GM13977 (cell line): ENCODE measurements at places on chromosomes 5 and 9.

GRCh38 chr5:118802335-118802734, 186.0 kb downstream of the DTWD2 start:
- DNase-seq, result no peak

- peak; percentile 12 for DNase-seq
Observed at GRCh38 chr9:12813960-12814876, 39.4 kb downstream of the LURAP1L start.

GRCh38 chr5:160649304-160649703, 202.7 kb downstream of the ATP10B start:
- no peak for DNase-seq

DNA sequence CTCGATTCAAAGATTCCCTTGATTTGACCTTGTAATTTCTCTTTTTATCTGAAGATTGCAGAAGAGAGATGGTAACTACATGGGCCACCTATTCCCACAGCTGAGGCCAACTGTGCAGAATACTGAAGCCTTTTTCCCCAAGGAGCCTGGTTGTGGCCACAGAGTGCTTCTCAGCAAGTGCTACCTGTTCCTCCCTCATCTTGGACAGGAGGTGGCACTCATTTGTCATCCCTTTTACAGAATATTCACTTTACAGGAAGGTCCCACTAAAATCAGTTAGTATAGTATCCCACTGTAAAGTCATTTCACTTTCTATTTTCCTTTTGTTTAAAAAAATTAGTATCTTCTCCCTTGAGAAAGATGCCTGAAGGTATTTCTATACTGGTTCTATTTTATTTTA, 346.4 kb downstream of the ARL15 start:
- DNase-seq, result no peak

DNA sequence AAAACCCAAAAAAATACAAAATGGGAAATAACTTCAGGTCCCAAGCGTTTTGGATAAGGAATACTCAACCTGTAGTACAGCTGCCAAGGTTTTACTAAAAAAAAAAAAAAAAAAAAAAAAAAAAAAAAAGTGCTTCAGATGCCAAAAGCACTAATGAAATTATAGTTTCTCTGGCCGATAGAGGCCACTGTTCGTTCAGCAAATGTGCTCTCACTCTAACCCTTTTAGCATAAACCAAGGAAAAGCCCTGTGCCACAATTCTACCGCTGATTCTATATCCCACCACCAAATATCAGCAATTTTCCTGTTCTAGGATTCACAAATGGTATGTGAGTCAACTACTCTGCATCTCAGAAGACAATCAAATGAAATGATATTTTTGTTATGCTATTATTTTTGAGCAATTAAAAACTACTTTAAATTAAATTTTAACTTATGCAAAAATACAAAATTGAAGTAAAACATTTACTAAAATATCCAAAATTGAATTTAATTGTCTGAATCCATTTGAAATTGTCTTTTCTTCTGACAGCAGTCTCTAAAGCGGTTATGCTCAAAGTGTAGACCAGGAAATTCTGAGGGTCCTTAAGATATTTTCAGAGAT, 79.8 kb downstream of the RICTOR start:
- DNase-seq, result peak; percentile 24

DNA sequence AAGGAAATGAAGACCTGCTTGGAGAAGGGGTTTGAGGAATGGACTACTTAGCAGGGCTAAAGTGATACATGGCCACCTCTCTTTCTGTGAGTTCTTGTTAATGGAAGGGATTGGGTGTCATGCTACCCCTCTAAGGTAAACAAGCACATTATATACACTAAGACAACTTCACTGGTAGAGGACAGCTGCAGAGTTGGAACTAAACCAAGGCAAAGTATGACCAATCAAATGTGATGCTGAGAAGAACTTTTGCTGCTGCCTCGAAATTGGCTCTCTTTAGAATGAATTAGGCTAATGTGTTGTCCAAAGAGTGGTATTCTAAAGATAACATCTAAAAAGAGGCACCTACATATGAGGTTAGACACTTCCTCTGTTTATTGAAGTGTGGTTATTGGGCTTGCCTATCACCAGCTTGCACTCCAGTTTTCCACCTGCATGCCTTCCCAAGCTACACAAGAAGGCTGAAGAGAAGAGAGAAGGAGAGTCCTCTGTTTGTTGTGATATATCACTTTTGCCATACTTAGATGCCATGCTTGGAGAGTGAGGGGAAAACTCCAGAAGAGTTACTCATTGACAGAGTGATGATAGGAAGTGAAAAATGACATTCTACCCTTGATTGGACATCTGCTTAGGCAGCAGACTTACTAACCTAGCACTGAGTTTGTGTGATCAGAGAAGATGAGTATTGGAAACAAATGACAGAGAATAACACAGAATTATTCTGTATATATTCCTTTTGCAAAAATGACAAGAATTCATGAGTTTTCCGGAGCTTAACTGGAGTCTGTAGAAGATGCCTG, 536.1 kb downstream of the ZNF608 start:
- DNase-seq, result no peak

DNA sequence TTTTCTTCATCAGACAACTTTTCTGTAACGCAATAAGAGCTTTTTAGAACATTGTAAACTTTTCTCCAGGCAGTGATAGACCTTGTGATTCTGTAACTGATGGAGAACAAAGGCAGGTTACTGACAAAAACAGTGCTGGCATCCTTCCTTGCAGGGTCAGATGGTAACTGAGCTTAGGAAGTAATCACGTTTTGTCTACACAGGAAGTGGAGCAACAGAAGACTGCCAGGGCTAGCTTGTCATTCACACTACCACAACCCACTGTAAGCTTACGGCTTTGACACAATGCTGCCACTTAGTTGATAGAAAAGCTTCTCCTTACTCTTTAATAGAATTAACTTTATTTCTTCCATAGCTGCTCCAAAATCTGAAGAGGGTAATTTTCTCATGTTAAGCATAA, 46.8 kb downstream of the FBN2 start:
- DNase-seq, result no peak

DNA sequence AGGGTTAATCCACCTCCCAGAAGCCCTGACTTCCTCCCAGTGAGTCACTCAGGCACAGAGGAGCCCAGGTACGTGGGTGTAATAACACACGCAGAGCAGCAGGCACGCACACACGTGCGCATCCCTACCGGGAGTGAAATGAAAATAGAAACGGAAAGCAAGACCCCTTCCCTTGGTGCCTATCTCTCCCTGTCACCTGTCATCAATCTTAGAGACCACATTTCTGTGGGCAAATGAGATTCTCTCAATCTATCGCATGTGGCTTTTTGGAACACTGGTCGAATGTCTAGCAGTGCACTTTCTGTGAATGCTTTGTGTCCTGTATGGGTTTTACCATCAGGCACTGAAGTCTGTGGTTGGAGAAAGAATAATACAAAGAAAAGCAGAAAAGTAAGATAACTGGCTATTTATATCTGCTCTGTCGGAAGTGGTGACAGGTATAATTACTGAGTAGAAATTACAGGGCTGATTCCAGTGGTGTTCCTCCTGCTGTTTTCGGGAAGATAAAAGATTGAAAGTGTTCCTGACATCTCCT, 137.7 kb upstream of the GRIA1 start:
- no peak for DNase-seq

DNA sequence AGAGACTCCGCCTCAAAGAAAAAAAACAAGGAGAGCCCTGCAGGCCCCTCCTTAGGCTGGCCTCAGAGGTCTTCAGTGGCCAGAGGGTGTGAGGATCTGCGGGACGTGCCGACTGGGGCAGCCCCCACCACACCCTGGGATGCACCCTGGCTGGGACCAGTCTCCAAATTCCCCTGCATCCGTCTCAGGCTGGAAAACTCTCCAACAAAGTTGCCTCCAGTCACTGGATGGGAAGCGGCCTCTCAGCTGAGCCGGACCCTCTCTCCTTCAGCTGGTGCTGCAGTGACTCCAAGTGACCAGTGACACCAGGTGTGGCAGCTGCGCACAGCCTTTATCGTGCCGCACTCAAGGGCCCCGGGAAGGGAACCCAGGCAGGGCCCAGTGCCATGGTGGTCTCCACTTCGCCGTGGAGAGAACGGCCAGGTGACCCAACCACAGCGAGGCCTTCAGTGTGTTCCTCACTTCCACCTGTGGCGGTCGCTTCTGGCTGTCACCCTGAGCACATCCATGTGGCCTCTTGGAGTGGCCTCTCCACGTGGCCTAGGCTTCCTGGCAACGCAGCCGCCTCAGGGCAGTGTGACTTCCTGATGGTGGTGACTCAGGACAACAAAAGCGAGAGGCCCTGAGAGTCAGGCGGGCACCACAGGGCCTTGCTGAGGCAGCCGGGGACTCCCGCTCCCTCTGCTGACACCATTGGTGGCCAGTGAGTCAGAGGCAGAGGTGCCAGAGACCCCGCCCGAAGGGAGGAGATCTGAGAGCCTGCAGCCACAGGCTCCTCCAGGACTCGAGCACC, 19.3 kb upstream of the CAMSAP1 start:
- no peak for DNase-seq

DNA sequence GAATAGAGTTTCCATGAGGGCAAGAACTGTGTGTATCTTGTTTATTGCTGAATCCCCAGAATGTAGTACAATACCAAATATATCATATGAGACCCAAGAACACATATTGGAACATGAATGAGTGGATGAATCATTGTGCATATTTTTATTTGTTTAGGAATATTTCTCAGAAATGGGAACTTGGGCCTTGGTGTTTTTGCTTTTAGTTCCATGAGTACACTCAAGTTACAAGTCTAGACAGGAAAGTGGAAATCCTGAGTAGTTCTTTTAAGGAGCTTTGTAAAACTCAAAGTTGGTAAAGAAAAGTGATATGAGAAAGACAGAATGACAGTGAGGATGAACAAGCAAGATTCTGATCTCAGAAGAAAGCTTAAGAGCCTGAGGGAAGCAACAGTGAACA, 647.0 kb downstream of the EFNA5 start:
- no peak for DNase-seq

GRCh38 chr5:170503990-170504596, at the start of gene KCNIP1:
Gene KCNIP1 (plus strand): TSS chr5:170504020.
- no peak for DNase-seq

DNA sequence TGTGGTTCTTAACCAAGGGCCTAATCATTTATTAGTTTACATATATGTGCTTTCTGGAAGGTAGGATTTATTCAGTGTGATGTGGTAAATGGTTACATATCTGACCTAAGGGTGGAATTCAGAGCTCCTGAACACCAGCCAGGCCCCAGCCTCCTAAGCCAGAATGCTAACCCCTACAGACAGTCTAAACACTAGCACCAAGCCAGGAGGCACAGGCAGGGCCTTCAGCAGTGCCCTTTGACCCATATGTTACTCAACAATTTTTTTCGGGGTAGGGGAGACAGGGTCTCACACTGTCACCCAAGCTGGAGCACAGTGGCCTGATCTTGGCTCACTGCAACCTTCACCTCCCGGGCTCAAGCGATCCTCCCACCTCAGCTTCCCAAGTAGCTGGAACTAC, 40.3 kb downstream of the PRKACG start:
- no peak for DNase-seq

GRCh38 chr5:117242028-117242427, 667.4 kb upstream of the SEMA6A start:
- DNase-seq, result peak; percentile 5

- no peak for DNase-seq
Observed at GRCh38 chr9:108836781-108837180, 19.0 kb downstream of the ACTL7B start.

- no peak for DNase-seq
Observed at GRCh38 chr9:73761905-73762304, 610.2 kb downstream of the ANXA1 start.

DNA sequence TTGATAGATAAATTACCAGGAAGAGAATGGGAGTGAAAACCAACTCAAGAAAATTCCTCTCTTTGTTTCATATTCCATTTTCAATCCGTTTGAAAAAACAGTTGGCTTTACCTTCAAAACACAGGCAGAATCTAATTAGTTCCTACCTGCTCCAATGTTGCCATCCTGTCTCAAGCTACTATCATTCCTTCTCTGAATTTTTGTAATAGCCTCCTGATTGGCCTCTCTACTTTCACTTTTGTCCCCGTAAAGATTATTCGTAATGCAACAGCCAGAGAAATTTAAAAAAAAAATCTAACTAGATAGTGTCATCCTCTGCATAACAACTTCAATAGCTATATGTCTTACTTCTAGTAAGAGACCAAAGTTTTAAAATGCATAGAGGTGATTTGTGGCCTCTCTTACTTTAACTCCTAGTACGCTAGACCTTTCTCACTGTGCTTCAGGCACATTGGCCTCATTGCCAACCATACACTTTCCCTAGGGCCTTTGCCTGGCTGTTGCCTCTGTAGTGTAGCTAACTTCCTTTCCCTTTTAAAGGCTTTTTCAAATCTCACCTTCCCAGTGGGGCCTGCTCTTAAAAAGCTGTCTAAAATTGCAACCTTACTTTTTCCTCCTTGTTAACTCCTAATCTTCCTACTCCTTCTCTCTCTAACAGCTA, 311.3 kb upstream of the GRIN3A start:
- no peak for DNase-seq

- DNase-seq, result peak; percentile 24
Observed at GRCh38 chr5:122492675-122493074, 180.6 kb downstream of the SNCAIP start.

DNA sequence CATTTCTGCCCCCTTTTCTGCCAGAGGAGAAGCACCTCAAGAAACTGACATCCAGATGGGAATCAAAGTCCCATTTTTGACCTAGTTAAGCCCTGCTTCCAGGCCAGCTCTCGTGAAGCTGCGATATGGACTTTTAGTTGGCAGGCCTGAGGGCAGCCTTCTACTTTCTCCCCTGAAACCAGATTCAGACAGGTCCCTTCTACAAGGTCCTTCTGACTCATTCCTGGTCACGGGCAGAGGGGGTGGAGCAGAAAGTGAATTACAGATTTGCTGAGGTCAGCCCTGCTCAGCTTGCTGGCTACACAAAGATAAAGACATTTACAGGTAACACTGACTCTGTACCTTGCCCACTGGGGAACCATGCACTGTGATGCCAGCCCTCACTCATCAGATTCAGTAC, 52.8 kb upstream of the TUT7 start:
- DNase-seq, result no peak

- DNase-seq, result no peak
Observed at GRCh38 chr9:121286973-121287741, 19.2 kb downstream of the GSN start.

DNA sequence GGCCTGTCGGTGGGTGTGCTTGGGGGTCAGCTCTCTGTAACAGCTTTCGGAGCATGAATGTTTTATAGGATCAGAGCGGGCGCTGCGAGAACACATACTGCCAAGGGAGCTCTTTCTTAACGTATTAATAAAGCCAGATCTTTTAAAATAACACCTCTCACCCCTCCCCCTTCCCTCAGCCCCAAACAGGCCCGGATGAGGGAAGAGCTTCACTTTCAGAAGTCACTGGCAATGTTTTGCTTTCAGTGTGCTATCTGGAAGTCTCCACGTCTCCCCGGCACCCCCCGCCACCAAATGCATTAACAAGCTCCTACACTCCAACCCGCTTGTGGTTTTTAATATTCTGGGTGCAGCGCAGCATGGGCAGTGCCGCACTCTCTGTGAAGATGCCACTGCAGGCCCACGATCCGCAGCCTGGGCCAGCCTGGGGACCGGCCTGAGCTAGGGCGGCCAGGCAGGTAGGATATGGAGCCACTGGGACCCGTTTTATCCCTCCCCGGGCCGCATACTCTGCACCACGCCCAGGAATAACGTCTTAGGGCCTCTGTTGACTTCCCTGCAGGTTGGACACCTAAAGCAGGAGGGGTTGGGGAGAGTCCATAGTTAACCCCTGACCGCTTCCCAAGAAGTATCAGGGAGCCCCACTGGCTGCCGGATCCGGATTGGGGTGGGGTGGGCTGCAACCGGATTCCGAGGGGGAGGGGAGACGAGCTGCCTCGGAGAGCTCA, 12.6 kb downstream of the NR2F1 start:
- DNase-seq, result no peak

- no peak for DNase-seq
Observed at GRCh38 chr9:128505414-128505765, 871 bp downstream of the GLE1 start.

- DNase-seq, result no peak
Observed at GRCh38 chr9:136281421-136282271, 22.2 kb downstream of the CCDC187 start.
